ENCODE measurements at places on chromosomes 12 and 14.

DNA sequence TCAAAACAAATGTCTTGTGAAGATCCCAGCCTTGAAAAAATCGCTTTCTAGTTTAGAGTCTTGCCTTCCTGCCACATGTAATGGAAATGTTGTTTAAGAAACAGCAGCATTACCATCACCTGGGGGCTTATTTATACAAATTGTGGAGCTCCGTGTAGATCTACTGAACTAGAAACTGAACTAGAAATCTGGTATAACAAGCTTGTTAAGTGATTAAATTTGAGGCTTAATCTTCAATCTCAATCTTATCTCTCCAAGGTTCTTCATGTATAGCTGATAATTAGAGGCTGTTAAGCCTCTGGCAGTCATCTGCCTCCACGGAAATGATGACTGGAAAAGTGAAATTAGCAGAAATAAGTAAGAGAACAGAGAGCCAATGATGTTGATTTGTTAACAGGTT is 92.0 kb upstream of the FGD4 start:
- DNase-seq, result no peak

DNA sequence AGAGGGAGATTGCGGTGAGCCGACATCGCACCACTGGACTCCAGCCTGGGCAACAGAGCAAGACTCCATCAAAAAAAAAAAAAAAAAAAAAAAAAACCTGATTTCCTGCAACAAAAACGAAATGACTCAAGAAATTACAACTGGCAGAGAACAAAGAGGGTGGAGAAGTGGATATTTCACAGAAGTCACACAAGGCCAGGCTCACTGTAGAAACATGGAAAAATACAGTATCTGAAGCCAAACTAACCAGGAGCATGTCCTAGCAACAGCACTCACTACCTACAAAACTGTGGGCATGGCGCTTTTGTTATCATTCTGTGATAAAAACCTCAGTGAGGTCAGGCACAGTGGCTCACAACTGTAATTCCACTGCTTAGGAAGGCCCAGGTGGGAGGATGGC is 11.7 kb upstream of the MMP17 start:
- DNase-seq, result no peak

DNA sequence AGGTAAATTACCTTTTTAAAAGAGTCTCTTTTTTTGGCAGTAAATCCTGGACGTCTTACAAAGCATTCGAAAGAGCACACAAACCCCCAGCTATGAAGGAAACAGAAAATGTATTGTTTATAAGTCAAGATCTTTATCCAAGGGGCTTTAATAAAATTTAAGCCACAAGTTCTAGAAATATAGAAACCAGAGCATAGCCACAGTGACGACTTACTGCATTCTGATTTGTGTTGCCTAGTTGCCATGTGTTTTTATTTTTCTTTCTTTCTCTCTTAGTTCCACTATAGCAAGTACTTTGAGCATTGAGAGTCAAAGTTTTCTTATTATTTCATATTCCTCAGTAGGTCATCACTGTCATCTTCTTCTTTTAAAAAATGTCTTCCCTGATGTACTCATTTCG is 47.8 kb upstream of the TBPL2 start:
- no peak for DNase-seq

DNA sequence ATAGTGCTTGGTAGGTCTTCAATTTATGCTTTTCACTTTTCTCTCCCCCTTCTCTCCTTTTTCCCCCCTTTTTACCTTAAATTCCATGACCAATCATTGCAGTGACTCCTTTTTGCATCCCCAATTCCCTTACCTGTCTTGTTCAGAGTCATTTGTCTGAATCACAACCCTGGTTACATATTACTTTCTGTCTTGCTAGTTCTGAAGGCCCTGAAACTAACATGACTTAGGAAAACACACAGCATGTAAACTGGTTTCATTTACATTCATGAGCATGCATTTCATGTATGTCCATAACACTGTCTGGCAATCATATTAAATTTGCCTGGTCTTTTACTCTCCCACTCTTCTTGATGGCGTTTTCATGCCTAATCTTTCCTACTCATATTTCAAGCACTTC is 20.3 kb upstream of the FOXG1 start:
- DNase-seq, result no peak

- no peak for DNase-seq
Measured at GRCh38 chr12:7444076-7444475, at the start of gene CD163L1. CD163L1 (minus strand) TSS chr12:7444153; CDS start chr12:7444127, 26 bp downstream.

DNA sequence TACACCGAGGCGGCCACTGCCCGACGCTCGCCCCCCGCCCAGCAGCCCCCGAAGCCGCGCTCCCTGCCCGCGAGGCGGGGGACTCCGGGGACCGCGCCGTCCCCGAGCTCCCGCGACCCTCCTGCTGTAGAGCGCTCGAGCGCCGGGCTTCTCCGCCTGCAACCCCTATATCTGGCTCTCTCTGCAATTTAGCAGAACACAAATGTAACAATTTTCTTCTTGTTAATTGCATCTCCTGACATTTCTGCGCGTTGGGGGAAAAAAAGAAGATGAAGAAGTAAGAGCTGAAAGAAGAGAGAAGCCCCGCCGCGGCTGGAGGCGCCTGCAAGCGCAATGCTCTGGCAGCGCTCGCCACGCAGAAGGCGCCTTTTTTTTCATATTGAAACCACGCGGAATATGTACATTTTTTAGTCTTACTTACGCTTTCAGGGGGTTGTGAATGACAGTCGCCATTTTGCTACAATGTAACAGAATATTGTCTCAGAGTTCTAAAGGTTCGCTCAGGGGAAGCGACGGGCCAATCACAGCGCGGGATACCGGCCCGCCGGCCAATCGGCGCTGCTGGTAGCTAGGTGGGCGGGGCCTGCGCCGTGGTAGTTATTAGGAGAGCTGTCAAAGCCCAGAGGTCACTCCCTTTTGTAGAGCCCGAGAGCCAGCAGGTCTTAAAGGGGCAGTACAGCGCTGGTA is at the start of gene DPF3:
TSS of gene DPF3 (minus strand) at position 466 of the 687 bp plus-strand sequence. CDS start at position 453, 13 bp downstream.
- peak; percentile 96 for DNase-seq

- no peak for DNase-seq
Measured at GRCh38 chr14:49977126-49977841, 84.4 kb downstream of the ARF6 start.

DNA sequence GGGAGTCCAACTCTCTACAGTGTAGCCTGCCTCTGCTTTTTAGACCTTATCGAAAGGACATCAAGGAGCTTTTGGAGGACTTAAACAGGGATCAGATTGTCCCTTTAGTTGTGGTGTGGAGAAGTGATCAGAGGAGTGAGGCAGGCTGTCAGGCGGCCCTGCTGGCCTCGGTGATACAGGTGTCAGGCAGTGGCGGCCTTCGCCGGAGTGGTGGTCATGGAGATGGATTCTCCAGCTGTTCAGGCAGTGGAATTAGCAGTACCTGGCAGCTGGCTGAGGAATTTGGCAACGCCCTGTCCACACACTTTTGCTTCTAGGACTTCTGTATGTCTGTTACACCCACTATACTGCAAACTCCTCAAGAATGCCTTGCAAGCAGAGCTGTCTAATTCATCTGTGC is 4.2 kb upstream of the CLMN start:
- no peak for DNase-seq

Data from left hindlimb (tissue), 1 donor.